NCI-H345 (cell line): ENCODE measurements at places on chromosomes 3 and 15.
A peak's percentile ranks its signal among the peaks of the same experiment; 100 is the strongest.

GRCh38 chr3:178712247-178712646, 176.0 kb downstream of the KCNMB2 start:
- DNase-seq = no peak

GRCh38 chr3:96478496-96478895, 335.9 kb upstream of the EPHA6 start:
- no peak for DNase-seq

DNA sequence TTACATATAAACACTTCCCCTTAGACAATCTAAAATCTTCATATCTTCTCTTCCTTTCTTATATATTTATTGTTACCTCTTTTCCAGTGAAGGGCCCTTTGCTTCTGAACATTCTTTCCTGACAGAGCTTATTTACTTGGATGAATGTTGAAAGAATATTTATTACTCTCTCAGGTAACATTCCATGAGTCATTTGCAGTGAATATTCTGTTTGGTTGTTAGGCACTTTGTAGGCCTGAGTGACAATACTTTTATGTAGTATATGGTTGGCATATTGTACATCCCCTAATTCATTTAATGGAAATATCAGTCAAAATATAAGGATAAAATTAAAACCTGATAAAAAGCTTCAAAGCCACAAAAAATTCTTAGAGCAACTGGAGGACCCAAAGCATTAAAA, 260.9 kb upstream of the KCNMB2 start:
- no peak for DNase-seq

- DNase-seq = no peak
Measured at GRCh38 chr3:185936273-185936629, 1.6 kb downstream of the TRA2B start.

- DNase-seq = peak; percentile 94
Measured at GRCh38 chr15:100341750-100342560, at the start of gene ADAMTS17. TSS of gene ADAMTS17 (minus strand) at chr15:100341975. CDS start at chr15:100341899, 76 bp downstream.

DNA sequence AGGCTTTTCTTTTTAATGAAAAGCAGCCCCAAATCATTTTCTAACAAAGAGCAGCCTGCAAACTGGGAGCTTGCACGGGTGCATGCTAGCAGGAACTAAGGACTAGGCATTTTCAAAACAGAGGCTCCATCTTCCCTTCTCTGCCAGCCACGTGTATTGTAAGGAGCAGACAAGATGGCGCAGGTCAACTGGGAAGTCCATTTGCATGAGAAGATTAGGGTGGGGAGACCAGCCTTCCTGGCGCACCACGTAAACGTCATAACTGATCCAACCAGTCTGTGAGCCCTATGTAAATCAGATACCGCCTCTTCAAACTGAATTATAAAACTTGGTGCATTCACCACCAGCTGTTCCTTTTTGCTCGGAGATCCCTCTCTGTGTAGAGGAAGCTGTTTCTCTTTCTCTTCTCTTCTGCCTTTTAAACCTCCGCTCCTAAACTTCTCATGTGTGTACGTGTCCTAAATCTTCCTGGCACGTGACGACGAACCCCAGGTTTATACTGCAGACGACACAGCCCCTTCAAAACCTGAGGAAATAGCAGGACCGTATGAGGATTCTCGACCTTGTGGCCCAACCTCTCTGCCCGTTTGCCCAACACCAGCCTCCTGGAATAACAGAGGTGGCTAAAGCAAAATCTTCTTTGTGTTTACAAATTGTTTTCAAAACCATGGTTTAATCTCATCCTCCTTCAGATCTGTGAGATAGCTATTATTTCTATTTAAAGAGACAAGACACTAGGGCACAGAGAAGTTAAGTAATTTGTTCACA, 26.4 kb upstream of the SLC30A4 start:
- no peak for DNase-seq

- no peak for DNase-seq
Measured at GRCh38 chr15:78620527-78621421, at the start of gene CHRNA3. TSS of gene CHRNA3 (minus strand) at chr15:78620996. CDS start at chr15:78620794, 202 bp downstream.

DNA sequence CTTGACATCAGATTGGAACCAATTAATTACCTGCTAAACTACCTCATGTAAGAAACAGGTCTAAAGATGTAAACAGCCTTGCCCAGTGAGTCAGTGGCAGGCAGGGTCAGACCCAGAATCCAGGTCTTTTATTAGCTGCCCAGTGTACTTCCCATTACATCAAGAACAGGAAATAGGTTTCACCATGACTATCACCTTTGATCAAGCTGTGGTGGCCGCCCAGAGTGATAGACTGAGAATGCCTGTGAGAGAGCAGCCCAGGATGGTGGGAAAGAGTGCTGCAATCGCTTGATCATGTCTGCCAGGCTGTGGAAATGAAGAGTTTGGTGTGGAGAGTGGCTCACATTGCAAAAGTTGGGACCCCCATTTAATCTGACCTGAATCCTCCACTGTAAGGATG, 61.3 kb upstream of the PIAS1 start:
- no peak for DNase-seq
